ENCODE measurements at places on chromosomes 6 and 20. TPM values are rescaled to one million over a fixed set of nuclear protein-coding genes. Genes with fewer than 3 reads are reported as not detected.

GRCh38 chr6:16659466-16660156, 101.6 kb downstream of the ATXN1 start:
- DNase-seq: no peak

DNA sequence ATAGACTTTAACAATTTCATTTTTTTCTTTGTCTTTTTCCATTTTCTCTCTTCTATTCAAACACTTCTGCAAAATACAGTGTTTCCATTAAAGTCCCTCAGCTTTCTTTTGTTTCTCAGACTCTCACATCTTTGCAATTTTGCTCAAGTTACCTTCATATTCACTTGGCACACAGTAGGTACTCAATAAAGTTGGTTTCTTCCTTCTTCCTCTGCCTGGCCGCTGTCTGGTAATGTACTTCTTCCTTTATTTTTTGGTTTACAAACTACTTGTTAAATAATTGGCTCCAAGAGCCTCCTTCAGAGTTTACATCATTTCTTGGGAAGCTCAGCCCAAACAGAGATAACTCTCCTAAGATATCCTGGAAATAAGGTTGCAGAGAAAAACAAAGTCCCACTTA, 81.1 kb downstream of the GJA10 start:
- DNase-seq: no peak

GRCh38 chr6:166938704-166939103, 17.6 kb downstream of the RNASET2 start:
- DNase-seq: no peak

DNA sequence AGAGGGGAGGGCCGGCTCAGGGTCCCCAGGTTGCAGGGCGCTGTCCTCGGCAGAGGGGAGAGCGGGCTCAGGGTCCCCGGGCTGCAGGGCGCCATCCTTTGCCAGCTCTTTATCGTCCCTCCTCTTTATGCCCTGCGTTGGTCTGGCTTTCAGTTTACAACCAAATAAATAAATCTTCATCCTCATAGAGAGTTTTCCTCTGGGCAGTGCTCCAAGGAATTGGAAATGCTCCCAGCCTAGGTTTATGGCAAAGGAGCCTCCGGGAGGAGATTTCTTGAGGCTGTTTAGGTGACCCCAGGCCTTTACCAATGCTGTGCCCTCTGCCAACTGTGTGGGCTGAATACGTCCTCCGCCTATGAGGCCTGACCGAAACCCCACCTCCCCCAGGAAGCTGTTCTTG, 60.2 kb downstream of the CHMP4B start:
- DNase-seq: no peak

DNA sequence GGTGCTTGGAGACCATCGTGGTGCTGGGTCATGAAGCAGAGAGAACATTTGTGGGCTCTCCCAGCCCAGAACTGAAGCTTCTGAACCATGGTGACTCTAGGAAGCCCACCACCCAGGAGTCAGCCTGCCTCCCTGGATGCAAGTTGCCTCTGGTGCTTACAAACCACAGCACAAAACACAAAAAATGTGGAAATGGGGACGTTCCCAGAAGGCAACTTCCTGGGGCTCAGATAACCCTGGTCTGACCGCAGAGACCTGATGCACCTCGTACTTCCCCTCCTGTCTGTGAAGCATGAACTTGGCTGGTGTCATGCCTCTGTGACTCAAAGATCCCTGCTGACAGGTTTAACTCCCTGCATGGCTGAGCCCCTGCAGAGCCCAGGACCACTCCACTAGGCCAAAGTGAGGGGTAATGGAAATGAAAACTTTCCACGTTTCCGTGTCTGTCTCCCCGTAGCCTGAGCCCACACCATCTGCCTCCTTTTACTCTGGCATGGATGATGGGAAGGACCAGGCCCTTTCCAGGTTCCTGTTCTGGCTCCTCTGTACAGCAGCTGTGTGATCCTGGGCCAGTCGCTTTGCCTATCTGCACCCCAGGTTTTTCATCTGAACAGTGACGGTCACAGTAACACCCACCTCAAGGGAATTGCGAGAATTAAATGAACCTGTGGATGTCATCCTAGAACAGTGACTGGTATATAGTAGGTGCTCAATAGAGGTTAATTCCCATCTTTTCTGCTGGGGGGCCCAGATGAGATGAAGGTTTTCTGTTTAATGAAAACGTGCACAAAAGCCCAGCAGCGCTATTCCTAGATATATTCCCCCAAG, 57.7 kb downstream of the PPP1R16B start:
- DNase-seq: no peak

GRCh38 chr6:1328129-1328800, 16.4 kb downstream of the FOXQ1 start:
- no peak for DNase-seq

GRCh38 chr20:47989957-47990356, 204.7 kb upstream of the SULF2 start:
- DNase-seq: no peak

- DNase-seq: no peak
These were observed 416.1 kb downstream of the BCKDHB start for GRCh38 chr6:80522576-80522975.

- DNase-seq: no peak
These were observed 201.8 kb downstream of the GRIK2 start for GRCh38 chr6:101595276-101595675.

- no peak for DNase-seq
These were observed 38.6 kb upstream of the HSF2 start for GRCh38 chr6:122360809-122361208.

- no peak for DNase-seq
These were observed 21.9 kb downstream of the SNPH start for GRCh38 chr20:1287787-1288569.

DNA sequence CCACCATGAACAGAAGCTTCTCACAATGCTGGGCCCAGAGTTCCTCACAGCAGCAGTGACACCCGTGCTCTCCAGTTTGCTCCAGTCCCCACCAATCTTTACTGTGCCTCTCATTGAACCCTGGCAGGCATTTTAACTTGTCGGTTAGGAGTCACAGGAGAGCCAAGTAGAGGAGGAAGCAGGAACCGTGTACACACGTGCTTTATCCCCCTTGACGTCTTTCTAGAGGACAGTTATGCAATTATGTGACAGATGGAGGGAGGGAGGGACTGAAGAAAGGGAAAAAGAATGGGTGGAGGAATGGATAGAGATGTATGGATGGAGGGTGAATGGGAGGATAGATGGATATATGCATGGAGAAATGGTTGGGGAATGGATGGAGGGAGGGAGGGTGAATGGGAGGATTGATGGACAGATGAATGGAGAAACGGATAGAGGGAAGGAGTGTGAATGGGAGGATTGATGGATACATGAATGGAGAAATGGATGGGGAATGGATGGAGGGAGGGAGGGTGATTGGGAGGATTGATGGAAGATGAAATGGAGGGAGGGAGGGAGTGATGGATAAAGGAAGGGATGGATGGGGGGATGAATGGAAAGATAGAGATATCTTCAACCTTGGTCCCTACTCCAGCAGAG, 26.0 kb downstream of the RBM38 start:
- DNase-seq: no peak

- DNase-seq: no peak
These were observed 77.2 kb upstream of the EPHA7 start for GRCh38 chr6:93496548-93496947.

- no peak for DNase-seq
These were observed 43.2 kb upstream of the NOTCH4 start for GRCh38 chr6:32267035-32267434.

- no peak for DNase-seq
These were observed 35.8 kb downstream of the PDSS2 start for GRCh38 chr6:107423474-107423990.

GRCh38 chr20:12649234-12649633, 359.5 kb upstream of the SPTLC3 start:
- no peak for DNase-seq

DNA sequence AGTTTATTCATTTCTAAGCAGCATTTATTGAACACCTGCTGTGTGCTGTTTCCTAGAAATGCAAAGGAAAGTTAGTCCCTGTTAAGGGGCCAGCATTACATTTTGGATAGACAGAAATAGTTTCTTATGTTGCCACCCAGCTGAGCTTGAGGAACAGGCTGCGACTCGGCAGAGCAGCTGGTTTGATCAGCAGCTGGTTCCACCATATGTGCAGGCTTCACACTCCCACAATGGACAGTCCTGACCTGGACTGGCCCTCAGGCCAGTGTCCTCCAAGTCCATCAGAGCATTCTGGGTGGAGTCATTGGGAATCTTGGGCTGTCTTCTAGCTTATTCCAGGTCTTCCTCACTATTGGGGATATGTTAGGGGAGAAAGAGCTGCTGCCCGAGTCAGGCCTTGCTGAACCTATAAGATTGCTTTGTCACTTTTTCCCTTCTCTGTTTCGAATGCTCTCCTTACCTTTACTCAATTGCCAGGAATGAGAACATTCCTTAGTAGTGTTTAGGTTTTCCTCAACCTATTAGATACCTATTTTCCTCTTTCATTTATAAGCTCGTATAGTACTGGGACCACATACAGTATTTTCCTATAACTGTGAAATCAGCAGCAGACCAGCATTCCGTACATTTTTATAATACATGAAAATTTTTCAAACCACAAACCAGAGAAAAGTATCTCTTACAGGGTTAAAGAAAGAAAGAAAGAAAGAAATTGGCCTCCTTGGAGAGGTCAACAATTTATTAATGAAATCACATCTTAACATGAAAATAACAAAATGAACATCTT, 203.0 kb downstream of the FARS2 start:
- no peak for DNase-seq

DNA sequence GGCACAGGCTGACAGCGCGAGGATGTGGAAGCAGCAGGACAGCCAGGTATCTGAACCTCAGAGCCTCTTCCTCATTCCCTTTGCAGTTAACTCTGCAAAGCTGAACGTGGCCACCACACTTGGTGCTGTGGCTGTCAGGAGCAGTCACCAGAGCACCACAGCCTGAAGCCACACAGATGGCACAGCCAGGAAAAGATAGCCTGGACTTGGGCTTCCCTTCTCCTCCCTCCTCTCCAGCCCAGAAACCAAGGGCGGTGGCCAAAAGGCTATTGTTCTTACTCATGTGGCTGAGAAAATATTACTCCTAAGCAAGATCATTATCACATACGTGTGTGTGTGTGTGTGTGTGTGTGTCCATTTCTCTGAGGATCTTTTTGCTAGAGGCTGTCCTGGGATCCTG, 39.8 kb downstream of the CD164 start:
- no peak for DNase-seq

GRCh38 chr6:5082487-5083306, 2.4 kb upstream of the PPP1R3G start:
- no peak for DNase-seq

DNA sequence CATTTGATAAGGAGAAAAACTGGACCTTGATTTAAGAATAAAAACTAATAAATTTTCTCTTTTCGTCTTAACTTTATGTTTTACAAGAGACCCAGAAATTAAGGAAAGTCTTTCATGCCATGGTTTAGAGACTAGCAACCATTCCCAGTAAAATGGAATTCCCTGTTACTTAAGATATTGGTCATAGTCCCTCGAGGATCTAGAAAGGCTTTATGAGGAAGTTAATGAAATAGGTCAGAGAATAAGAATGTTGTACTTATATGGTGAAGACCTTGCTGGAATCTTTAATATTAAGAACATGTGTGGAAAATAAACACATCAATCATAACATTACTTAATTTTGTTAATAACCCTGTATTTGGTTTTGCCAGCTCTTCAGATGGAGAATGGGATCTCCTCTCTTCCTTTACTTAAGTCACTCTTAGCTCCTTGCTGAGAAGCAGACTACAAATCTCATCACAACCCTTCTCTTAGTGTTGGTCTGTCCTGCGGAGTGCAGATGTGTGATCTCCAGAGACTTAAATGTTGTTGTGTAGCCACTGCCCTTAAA, 382.9 kb downstream of the QKI start:
- DNase-seq: no peak

- DNase-seq: no peak
These were observed 16.4 kb upstream of the STX16 start for GRCh38 chr20:58634521-58635278.

Gene ACOT8
- total RNA-seq: 23.7 TPM

Gene C20orf144
- total RNA-seq: 0.11 TPM

Gene TMC2
- not detected for total RNA-seq

Gene DPPA5
- total RNA-seq: not detected

Gene SPDEF
- not detected for total RNA-seq

Gene PTK7
- 2.6 TPM for total RNA-seq

Gene RUNX2
- not detected for total RNA-seq

Gene GPX5
- not detected for total RNA-seq

Gene STMN3
- 3.1 TPM for total RNA-seq

Gene MRPL14
- 70.8 TPM for total RNA-seq

Gene SYNDIG1
- not detected for total RNA-seq

Gene GGTLC1
- not detected for total RNA-seq

Gene FAM217A
- not detected for total RNA-seq
